ENCODE measurements at places on chromosomes 16 and 17.

- no peak for DNase-seq
These were observed 233.4 kb upstream of the HSBP1 start for GRCh38 chr16:83574388-83574787.

DNA sequence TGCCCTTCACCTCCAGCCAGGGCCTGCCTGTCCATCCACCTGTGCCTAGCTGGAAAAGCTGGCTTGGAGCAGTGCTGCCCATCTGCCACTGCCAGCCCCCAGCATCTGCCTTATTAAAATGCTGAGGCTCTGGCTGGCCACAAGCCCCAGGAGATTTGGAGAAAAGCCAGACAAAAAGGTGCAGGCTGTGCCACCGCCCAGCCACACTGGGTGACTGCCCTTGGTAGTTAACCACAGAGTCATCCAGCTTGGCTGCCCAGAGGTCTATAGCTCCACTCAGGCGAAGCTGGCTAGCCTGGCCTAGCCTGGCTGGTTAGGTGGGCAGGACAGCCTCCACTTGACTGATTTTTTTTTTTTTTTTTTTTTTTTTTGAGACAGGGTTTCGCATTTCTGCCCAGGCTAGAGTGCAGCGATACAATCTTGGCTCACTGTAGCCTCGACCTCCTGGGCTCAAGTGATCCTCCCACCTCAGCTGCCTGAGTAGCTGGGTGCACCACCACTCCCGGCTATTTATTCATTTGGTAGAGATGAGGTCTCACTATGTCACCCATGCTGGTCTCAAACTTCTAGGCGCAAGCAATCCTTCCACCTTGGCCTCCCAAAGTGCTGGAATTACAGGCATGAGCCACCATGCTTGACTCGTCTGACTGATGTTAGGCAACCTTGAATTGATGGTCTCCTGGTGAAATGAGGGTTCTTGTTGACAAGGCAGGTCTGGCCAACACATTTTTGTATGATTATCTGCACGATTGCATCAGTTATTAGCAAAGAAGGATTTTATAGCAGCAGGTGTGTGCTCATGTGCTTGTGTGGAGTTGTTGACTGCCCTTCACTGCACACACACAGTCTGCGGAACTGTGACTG, 103.8 kb downstream of the RAB11FIP4 start:
- no peak for DNase-seq

- DNase-seq: no peak
These were observed 164.3 kb downstream of the RBFOX3 start for GRCh38 chr17:79446399-79447009.

GRCh38 chr17:6306820-6307219, 128.1 kb downstream of the AIPL1 start:
- no peak for DNase-seq

DNA sequence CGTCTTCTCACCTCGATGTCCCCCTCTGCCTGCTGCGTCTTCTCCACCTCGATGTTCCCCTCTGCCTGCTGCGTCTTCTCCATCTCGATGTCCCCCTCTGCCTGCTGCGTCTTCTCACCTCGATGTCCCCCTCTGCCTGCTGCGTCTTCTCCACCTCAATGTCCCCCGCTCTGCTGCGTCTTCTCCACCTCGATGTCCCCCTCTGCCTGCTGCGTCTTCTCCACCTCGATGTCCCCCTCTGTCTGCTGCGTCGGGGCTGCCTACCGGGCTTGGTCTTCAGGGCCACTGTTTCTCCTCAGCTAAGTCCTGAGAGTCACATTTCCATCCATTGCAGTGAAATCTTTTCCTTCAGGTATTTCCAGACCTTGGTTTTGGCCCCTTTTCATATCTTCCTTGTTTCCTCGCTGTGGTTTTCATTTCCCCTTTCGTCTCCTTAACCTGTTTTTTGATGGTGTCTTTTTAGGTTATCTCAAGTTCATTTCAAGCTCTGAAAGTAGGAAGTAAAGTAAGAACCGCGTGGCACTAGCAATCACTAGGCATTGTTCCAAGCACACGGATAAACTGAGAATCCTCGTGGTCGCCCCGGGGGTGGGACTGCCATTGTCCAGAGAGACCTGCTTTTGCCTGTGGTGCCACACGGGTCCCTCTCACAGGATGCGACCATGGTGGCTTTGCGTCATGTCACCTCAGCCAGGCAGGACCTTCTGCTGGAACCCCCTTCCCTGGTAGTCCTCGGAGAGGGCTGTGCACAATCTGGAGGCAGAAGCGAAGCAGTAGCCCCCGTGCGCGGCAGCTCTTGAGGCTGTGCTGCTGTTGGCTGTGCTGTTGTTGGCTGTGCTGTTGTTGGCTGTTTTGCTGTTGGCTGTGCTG, 9.5 kb upstream of the ZNF750 start:
- DNase-seq: no peak

DNA sequence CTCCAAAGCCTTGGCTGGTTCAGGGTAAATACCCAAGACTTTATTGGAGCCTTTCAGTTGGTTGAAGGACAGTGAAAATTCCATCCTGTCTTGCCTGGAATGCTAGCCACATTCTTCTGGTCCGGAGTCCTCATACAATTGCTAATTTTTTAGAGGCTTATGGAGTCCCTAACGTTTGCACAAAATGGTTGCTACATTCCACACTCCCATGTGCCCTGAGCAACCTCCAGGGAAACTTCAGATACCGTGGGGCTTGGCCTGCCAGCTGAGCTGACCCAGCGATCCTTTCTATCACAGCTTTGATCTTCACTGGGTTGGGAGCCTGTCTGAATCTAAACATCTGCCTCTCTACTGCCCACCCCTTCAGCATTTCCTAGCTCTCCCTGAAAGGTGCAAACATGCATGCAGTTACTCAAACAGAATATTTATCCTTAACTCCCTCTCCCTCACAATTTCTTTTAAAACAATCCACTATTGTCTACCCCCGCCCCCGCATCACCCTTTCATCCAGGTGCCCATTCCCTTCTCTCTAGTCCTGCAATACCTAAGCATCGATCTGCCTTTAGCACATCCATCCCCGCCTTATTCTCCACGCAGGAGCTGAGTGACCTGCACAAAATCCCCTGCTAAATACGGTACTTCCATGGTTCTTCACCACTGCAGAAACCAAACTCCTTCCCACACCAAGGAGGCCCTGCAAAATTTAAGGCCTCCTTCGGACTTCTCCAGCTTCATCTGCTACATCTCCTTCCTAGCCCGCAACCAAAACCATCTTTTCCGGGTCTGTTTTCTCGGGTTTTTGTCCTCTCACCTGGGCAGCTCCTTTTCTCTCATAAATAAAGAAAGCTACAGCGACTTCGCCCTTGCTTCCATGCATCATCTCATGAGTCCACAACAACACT, 810 bp upstream of the GAN start:
- no peak for DNase-seq

DNA sequence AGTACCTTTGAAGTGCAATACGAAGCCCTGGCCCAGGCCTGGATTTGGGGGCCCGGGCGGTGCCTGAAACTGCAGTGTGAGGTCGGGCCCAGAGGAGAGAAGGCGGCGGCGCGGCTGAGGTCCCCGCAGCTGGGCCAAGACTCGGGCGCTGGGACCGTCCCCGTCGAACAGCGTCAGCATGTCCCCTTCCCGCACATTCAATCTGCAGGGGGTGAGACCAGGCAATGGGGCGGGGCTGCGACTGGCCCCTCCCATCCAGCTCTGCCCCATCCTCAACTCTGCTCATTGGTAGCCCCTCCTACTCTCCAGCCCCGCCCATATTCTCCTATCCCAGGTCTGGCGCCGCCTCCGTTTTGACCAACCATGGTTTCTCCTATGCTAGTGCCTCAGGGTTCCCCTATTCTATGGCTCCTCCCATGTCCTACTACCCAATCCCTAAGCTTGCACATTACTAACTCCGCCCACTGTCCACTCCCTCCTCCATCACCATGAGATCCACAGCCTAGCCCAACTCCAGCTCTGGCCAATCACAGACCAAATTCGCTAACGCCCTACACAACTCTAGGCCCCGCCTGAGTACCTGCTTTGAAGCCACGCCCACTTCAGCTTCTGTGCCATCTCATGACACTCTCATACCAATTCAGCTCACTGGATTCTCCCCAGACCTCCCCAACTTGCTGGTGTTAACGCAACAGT, 14.4 kb upstream of the CDIPT start:
- DNase-seq: peak; percentile 68

DNA sequence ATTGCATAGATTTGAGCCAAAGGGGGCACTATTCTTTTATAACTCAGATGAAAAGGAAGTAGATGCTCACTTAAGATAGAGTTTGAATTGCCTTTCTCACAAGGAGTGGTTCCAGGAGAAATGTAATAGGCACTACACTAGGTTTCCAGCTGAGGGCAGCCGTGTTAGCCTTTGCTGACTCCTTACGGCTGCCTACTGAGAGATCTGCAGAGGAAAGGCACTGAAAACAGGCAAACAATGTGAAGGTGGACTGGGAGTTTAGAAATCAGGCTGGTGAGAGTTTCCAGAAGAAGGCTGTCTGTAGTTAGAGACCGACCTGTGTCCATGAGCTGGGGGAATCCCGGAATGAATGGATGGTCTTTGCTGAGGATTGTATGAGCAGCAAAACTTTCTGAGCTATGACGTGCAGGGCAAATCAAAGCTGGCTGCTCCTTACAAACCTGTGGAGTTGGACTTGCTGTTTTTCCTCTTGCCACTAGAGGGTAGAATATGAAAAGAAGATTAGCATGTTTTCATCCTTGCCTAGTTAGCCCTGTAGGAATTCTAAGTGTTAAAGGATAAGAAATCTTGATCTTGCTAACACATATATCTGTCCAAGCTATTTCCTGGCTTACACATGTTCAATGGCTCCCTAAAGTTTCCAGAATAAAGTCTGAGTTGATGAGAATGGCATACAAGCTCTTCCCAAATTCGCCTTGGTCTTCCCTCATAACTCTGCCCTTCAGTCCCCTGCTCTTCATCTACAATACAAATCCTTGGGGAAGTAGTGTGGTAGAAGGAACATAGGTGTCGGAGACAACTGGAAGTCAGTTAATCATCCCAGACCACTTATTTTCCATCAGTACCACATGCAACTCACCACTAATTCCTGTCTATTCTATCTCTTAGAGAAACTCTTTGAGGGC, 20.1 kb upstream of the TAOK1 start:
- DNase-seq: peak; percentile 73

- DNase-seq: no peak
These were observed 44.6 kb upstream of the KCNJ2 start for GRCh38 chr17:70124723-70125122.

DNA sequence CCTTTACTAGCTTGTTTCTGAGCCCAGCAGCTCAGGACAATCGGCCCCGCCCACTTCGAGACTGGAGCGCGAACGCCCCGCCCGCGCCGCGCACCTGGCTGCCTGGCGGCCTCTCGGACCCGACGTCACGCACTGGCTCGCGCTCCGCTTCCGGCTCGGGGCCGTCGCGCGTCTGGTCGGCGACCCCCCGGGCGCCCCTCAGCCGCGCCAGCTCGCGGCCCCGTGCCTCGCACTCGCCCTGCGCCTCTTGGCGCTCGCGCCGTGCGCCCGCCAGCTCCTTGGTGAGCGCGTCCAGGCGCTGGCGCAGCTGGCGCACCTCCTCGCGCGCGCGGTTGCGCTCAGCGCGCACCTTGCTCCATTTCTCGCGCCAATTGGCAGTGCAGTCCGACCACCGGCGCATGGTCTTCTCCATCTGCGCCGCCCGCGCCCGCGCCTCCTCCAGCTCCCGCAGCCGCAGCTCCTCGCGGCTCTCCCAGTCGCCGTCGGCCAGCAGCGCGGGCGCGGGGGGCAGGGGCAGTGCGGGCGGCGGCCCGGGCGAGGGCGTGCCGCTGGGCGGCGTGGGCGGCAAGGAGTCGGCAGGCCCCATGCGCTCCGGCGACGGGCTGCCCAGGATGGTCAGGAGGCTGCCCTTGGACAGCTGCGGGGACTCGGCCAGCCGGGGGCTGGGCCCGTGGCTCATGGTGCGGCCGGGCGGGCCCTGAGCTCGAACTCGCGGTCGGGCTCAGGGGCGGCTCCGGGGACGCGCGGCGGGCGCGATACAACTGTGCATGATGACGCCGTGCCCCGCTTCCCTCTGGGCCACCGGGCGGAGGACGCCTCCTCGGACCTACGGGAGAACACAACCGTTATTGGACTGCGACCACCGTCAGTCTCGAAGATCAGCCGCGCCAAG, 7.6 kb downstream of the CCDC102A start:
- DNase-seq: no peak

- peak; percentile 17 for DNase-seq
These were observed 7.9 kb downstream of the ERI2 start for GRCh38 chr16:20798364-20798763.

DNA sequence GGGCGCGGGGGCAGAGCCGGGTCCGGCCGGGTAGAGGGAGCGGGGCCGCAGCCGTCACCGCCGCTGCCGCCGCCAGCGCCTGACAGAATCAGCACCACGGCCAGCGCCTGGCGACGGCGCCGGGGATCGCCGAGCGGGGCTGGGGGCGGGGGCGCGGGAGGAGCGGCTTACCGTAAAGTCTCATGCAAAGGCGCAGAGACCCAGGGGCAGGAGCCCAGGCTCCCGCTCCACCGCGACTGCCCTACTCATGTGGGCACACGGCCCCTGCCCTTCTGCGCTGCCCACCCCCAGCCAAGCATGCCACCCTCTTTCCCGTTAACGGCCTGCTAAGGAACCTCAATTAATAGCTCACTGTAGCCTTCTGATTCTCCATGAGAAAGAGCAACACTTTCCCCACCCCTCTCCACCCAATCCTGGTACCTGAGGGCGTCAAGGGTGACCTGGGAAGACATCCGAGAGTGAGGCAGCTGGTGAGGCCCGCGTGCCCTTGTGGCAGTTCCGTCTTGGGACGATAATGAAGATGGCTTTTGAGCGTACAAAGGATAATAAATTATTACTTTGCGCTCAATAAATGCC, at the start of gene SEZ6:
Gene SEZ6, minus strand, starts transcription at position 98 of the 576 bp plus-strand sequence. CDS start 164 bp downstream, outside the sequence.
- peak; percentile 51 for DNase-seq

DNA sequence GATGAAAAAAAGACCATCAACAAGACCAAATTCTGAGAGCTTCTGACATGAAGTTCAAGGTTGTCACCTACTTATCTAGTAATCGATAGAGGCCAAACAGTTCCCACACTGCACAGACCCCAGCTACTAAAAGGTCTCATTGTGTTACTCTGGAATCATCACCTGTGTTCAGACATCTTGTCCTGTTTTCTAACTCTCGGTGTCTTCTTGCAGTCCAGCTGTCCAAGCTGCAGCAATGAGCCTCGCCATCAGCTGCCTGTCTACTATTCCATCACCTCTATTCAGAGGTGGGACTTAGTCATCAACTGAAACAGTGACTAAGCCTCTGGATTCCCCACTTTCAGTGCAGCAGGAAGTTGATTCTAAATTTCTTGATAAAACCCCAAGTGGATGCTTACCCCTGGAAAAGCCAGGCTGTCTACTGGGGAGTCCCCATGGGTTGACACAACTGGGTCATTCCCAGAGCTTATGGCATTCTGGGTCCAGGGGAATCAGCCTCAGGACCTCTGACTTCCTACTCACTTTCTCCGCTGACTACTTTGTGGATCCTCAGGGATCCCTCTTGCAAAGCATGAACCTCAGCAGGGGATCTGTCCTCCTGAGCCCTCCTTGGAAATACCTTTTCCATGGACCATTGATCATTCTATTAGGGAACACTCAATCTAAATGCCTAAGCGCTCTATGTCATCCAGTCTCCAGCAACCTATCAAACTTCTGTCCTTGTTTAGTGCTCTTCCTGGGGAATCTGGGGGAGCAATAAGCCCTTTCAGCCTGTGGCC, 46.5 kb downstream of the HNF1B start:
- no peak for DNase-seq

- DNase-seq: no peak
These were observed 9.9 kb upstream of the EDC4 start for GRCh38 chr16:67862623-67863583.

- DNase-seq: no peak
These were observed 88.2 kb downstream of the SPECC1 start for GRCh38 chr17:20097330-20097729.

- DNase-seq: no peak
These were observed 45.5 kb downstream of the TMEM132E start for GRCh38 chr17:34624767-34625383.

- no peak for DNase-seq
These were observed 472.5 kb downstream of the WWOX start for GRCh38 chr16:78571898-78572358.
